ENCODE measurements at places on chromosomes 13 and 19.

DNA sequence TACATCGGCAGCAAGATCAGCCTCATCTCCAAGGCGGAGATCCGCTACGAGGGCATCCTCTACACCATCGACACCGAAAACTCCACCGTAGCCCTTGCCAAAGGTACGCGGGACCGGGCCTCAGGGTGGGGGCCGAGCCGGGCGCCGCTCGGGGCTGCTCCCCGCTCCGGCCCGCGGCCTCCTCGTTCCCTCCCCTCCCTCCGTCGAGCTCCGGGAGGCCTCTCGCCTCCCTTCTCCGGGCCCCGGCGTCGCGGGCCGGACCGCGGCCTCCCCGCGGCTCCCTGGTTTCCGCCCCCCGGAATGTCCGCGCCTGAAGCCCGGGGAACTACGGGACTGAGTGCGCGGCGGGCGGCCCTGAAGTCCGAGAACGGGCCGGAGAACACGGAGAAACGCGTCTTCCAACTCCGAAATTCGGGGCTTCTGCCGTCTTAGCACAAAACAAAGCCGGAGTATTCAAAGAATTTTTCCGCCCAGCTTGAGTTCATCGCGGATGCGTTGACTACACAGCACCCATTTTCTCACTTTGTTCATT, 423 bp downstream of the LSM14A start:
- peak; percentile 78 for DNase-seq

DNA sequence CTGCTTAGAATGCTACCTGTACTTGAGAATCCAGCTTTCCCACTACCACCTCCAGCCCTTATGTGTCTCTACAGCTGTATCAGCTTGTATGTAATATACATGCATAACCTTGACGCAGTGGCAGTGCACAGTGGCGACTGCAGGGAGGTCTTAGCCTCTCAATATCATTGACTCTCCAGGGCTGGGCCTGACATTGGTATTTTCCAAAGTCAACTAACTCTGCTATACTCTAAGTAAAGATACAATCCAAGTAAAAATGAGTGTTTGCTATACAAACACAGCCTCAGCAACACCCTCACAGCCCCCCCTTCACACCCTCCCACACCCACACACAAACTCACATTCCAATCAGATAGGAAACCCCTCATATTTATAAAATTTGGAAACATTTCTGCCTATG, 6.7 kb upstream of the UBL3 start:
- DNase-seq: no peak

- DNase-seq: no peak
These were observed 6.7 kb downstream of the KLK14 start for GRCh38 chr19:51075998-51076397.

- no peak for DNase-seq
These were observed at the start of gene CBY2 for GRCh38 chr13:45702088-45702487. Gene CBY2 (plus strand): TSS chr13:45702320. CDS start chr13:45702391, 71 bp downstream.
